Pancreas (tissue), 10 donors: ENCODE measurements at places on chromosomes 7 and 10. TPM values are rescaled to one million over a fixed set of nuclear protein-coding genes. Genes with fewer than 3 reads are reported as not detected.
A peak's percentile ranks its signal among the peaks of the same experiment; 100 is the strongest.

Gene PTPRZ1
- 0.97 TPM for total RNA-seq

Gene TWIST1
- 0.46 TPM for total RNA-seq

- DNase-seq, result no peak
- peak overlapping the region; percentile 57 for H3K4me3 ChIP-seq
- no peaks in the 10 kb centered on the region for H3K4me1 ChIP-seq
These were observed 1.5 kb downstream of the ITGB8 start for GRCh38 chr7:20331910-20332813.

DNA sequence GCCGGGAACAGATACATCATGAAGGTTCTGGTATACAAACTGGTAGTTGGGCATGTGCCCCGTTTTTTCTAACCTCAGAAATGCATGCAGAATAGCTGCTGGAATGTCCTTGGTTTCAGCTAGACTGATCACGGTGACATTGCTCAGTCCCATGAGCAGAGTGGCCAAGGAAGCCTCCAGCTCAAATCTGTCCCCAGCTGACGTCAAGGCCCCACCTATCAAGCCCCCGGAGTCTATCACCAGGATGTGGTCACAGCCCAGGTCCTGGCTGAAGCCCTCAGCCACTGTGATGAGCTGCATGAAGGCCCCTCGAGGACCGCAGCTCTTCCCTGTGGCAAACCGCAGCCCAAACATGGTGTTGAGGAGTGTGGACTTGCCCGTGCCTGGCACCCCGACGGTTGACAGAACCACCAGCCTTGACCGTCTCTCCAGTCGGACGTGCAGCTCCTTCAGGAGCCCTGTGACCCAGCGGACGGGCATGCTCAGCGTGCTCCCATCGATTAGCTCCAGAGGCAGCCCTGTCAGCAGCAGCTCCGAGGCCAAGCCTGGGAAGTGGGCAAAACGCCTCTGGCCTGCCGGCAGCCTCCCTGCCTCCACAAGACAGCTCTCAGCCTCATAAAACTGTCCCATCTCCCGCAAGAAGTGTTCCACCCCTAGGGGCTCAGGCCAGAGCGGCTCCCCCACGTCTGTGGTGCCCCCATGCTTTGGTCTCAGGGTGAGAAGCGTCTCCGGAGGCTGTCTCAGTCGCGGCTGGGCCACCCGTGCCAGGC is 7.8 kb upstream of the MRPS24 start:
- H3K27ac ChIP-seq, result no peak overlapping the region
- DNase-seq, result no peak
- no peaks in the 10 kb centered on the region for H3K27me3 ChIP-seq
- no peaks in the 10 kb centered on the region for H3K36me3 ChIP-seq
- no peaks in the 10 kb centered on the region for H3K4me1 ChIP-seq

DNA sequence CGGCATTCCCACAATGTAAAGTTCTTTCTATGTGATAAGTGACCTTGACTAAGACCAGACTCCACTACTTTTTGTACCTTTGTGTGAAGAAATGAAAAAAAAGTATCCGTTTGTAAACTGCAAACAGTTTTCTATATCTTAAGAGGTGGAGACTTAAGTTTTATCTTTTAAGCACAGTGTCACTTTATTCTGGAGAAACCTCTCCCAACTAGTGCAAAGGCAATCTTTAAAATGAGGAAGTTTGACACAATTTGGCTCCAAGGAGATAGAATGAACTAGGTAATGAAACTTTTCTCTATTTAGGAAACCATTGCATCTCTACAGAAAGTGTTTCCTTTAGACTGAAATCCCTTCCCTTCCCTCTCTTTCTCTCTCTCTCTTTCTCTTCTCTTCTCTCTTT is 122.9 kb downstream of the SAMD9 start:
- no peaks in the 10 kb centered on the region for H3K36me3 ChIP-seq
- DNase-seq, result no peak
- H3K27me3 ChIP-seq, result no peaks in the 10 kb centered on the region
- H3K4me1 ChIP-seq, result no peaks in the 10 kb centered on the region
- no peak overlapping the region for H3K4me3 ChIP-seq
- H3K27ac ChIP-seq, result no peak overlapping the region

- no peaks in the 10 kb centered on the region for H3K36me3 ChIP-seq
- no peaks in the 10 kb centered on the region for H3K27me3 ChIP-seq
- DNase-seq, result no peak
- no peak overlapping the region for H3K27ac ChIP-seq
These were observed 165.5 kb upstream of the CHRM2 start for GRCh38 chr7:136702913-136703312.

DNA sequence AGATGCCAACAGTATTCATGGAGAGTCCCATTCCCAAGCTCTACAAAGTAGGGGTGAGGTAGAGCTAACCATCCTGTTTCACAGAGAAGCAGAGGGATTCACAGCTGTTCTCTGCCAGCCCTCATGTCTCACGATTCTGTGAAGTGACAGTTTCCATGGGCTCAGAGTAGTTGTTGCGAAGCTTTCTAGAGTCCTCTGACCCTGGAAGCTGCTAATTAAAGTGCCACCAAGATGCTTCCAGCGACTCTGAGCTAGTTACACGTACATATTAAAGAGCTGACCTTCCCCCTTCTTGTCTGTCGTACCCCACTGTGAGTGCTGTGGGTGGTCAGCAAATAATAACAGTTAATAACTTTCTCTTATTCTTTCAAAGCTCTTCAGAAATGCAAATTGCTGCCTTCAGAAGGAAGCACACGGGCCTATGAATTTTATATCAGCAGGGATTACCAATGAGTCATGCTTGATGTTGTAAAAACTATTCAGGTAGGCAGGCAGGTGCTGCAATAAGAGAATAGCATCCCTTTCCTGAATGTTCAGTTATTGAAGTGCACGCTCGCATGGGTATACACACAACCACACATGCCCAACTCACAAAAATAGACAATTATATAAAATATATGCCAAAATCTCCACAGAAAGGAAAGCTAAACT is 34.1 kb downstream of the DNAJB9 start:
- H3K36me3 ChIP-seq, result no peaks in the 10 kb centered on the region
- H3K4me1 ChIP-seq, result no peaks in the 10 kb centered on the region
- H3K27ac ChIP-seq, result no peak overlapping the region
- H3K4me3 ChIP-seq, result no peak overlapping the region
